ENCODE measurements at places on chromosomes 2 and 18. TPM values are rescaled to one million over a fixed set of nuclear protein-coding genes. Genes with fewer than 3 reads are reported as not detected.

Gene TRIB2
- total RNA-seq = 29.4 TPM

DNA sequence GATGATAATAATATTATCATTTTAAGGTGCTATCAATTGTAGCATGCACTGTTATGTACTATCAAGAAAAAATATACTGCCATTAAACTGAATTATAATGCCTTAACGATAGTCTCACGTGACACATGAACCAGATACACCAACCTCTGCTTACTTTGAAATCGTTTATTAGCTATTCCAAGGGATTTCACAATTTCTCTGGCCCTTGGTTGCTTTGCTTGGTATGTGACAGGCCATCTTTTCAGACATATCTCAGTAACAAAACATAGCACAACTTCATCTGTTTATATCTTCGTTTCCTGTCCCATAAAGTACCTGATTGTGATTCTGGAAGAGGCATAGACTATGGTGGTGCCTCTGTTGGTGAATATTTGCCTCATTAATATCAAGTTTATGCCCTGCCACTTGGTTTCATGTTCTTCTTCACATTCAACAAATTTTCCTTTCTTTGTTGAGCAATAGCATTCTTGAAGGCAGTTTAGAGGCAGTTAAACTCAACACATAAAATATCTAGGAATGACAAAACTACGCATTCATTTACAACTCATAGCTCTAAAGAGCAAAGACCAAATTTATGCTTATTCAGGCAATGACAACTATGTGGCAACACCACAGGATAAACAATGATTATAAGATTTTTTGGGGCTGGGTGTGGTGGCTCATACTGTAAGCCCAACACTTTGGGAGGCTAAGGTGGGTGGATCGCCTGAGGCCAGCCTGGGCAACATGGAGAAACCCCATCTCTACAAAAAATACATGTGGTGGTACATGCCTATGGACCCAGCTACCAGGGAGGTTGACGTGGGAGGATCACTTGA, 84.3 kb downstream of the MCFD2 start:
- no peak for DNase-seq

- no peak for DNase-seq
These were observed 284.2 kb downstream of the THSD7B start for GRCh38 chr2:137049518-137049917.

Gene LRP1B
- 0.02 TPM for total RNA-seq

- peak; percentile 71 for DNase-seq
These were observed 516.2 kb upstream of the MYT1L start for GRCh38 chr2:2847209-2847676.

- DNase-seq = no peak
These were observed 33.7 kb downstream of the USP34 start for GRCh38 chr2:61437170-61437569.

GRCh38 chr2:227482638-227483340, 10.8 kb downstream of the AGFG1 start:
- DNase-seq = no peak

DNA sequence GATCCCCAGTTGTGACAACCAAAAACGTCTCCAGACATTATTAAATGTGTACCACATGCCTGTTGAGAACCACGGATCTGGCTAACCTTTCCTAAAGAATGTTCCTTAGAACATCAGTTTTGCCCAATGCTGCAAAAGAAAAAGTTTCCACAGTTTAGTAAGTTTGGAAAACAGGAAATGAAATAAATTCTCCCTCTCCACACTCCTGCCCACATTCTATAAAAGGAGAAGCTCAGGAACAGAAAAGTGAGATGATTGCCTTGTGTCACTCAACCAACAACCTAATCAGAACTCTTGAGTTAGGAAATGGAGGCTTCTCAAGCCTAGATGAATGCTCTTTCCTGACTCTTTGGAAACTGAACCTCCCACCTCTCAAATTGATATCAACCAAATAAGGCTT, 56.1 kb upstream of the NFE2L2 start:
- no peak for DNase-seq

Gene CYP27C1
- 0.10 TPM for total RNA-seq

Gene DNPEP
- 74.8 TPM for total RNA-seq

GRCh38 chr18:60020107-60020925, 120.5 kb downstream of the PMAIP1 start:
- DNase-seq = no peak

DNA sequence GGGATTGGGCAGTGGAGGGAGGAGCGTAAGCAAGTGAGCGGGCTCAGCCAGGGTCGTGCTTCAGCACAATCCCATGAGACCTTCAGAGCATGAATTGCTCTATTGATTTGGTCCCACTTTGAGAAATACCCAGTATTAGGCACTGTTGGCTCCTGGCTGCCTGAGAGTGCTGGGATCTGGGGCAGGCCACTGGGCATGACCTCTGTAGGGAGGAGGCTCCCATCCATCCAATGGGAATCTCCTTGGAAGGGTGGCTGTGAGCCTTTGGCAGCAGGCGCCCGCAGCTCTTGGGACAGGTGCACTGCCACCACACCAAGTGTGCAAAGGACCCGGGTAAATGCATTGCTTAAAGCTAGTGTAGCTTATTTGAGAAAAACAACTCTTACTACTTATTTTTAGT, 137.5 kb downstream of the LDLRAD4 start:
- DNase-seq = no peak

DNA sequence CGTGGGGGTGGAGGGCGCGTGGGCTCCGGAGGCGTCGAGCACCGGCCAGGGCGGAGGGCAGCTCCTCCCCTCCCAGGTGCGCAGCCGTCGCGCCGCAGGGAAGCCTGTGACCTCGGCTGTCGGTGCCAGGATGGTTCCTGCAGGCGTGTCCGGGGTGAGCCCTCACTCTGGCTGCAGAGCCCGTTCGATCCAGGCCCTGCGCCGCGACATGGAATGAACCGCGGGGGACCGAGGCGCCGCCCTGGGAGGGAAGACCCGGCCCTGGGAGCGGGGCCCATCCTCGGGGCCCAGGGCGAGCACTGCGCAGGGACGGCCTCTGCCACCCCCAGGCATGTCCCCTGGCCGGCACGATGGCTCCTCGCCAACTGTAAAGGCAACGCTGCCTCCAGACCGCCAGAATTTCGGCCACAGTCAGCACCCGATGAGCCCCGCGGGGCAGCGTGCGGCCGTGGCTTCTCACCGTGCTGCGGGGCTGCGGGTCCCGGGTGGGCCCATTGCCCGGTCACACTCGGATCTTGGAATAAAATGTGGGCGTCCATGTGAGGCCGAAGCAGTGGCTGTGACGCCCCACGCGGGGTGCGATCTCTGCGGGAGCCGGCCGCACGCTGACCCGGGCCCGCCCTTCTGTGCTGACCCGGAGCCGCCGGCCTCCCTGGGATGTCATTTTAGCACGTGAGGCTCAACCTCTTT, 26.6 kb downstream of the SALL3 start:
- DNase-seq = no peak

DNA sequence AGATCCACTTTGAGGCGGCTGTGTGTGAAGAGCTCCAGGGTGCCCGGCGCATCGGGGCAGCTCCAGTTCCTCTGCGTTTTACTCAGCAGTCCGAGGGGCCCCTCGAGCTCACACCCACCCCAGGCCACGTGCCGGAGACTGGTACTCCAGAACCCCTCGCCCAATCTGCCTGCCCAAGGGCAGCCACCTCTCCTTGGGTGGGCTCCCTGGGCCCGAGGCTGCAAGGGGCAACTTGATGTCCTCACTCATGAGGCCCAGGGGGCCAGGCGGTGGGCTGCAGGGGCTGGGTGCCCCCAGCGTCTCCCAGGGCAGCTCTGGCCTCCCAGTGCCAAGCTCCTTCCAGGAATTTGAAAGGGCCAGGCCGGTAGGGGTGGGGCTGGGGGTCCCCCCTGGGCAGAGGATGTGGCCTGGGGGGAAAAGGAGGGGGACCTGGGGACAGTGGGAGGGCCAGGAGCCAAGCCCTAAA, 16.7 kb downstream of the RAMP1 start:
- DNase-seq = no peak

DNA sequence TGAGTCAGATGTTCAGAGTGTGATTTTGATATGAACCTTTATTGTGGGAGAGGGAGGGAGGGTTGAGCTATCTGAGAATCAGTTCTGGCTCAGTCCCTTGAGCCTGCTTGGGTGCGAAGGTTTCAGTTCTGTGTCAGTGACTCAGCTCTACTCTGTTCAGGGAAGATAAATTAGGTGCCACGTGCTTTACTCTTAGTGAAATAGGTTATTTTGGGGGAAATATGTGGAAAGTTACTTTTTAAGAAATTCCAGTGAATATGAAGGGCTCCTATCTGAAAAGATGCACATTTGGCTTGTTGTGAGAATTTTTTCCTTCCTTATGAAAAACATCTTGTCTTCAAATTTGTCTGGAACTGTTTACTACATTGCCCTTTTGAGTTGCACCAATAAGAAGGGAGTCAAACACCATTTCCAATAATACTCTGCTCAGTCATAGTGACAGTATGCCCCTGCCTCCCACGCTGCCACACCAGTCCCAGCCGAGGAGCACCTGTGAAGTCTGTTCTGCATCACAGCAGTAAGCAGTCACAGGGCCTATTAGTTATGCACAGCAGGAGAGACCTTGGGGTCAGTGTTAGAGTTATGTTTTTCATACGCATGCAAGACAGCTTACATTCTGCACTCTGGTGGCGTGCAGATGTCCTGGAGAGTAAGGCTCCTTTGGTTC, 32.8 kb upstream of the DNAH7 start:
- DNase-seq = no peak

- DNase-seq = no peak
These were observed 239.0 kb downstream of the OSR1 start for GRCh38 chr2:19119326-19120001.

Gene CYS1
- total RNA-seq = 3.0 TPM

GRCh38 chr2:231679908-231680284, 28.4 kb upstream of the PTMA start:
- no peak for DNase-seq

DNA sequence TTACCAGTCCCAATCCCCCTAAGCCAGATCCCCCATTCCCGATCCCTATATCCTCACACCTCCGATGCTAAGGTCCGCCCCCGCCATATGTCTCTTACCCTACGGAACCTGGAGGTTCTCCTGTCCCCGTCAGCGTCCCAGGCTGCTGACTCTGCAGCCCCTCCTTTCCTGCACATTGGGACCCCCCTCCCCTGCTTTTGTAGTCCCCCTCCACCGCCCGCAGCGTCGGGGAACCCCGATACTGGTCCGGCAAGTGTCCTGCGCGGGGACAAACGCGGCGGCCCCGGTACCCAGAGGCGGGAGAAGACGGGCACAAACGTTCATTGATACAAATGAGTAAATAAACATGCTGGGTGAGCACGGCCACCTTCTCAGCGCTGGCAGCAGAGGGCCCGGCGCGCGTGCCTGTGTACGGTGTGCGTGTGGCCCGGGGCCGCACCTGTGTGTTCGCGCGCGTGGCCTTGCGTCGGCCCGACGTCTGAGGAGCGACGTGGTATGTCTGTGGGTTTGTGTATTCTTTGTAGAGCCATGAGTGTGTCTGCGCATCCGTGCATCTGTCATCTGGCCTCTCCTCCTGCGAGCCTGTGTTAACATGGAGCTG, 2.0 kb upstream of the CYP26B1 start:
- DNase-seq = no peak

- peak; percentile 40 for DNase-seq
These were observed at the start of gene SP140 for GRCh38 chr2:230225486-230225885. TSS of gene SP140 (plus strand) at chr2:230225736. CDS start at chr2:230225845, 109 bp downstream.

DNA sequence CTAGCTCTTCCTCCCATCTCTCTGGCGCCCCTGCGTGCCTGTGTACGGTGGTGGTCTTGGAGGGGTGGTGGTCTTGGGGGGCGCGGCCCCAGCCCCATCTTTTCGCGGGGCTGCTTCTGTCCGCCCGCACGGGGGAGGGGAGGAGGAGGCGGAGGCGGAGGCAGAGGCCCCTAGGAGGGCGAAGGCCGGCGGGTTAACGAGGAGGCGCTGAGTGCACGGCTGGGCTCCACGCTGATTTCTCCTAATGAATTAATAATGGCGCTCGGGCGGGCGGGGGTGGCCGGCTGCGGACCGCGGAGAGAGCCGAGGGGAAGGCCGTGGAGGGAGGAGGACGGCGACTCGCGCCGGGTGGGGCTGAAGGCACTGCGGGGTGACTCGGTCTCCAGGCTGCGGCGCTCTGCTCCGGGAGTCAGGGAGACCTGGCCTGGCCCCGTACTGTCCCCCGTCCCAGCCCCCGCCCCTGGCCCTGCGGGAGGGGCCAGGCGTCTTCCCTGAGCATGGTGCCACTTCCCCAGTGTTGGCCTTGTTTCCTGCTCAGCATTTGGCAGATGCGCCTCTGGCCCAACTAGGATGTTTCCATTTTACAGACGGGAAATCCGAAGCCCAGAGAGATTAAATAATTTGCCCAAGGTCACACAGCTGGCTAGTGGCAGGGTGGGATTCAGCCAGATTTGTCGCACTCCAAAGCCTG, 6.0 kb downstream of the GAREM2 start:
- DNase-seq = peak; percentile 61

Gene TEX44
- total RNA-seq = not detected

Gene FBXO41
- 0.69 TPM for total RNA-seq

Gene ECEL1
- total RNA-seq = 0.37 TPM

DNA sequence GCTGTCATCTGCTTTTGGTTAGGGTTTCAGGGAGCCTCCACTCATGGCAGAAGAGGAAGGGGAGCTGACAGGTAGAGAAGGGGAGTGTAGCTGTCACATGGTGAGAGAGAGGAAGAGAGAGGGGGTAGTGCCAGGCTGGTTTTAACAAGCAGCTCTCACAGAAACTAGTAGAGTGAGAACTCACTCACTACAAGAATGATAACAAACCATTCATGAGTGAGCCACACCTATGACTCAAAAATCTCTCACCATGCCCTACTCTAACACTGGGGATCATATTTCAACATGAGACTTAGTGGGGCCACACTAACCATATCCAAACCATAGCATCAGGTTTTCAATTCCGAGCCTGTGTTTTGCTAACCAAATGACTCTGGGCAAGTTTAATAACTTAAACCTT, 274.9 kb upstream of the VWC2L start:
- no peak for DNase-seq

GRCh38 chr2:210195101-210195852, 24.1 kb upstream of the KANSL1L start:
- peak; percentile 16 for DNase-seq

GRCh38 chr2:182128821-182129707, 143.4 kb downstream of the PPP1R1C start:
- DNase-seq = no peak

GRCh38 chr2:213069531-213069930, 81.9 kb downstream of the IKZF2 start:
- no peak for DNase-seq

Gene MC4R
- total RNA-seq = not detected
